K562 (cell line): ENCODE measurements at places on chromosomes 5 and 9. TPM values are rescaled to one million over a fixed set of nuclear protein-coding genes. Genes with fewer than 3 reads are reported as not detected.

- no peaks in the 10 kb centered on the region for H3K4me1 ChIP-seq
- no peak for DNase-seq
- no peaks in the 10 kb centered on the region for H3K36me3 ChIP-seq
- no peak overlapping the region for H3K27ac ChIP-seq
- H3K27me3 ChIP-seq: no peaks in the 10 kb centered on the region
Measured at GRCh38 chr5:144328494-144328893, 157.8 kb downstream of the KCTD16 start.

- no peak overlapping the region for H3K27ac ChIP-seq
- no peaks in the 10 kb centered on the region for H3K27me3 ChIP-seq
- no peaks in the 10 kb centered on the region for H3K4me1 ChIP-seq
- no peak overlapping the region for H3K4me3 ChIP-seq
- no peaks in the 10 kb centered on the region; the same call in 2 of the 3 replicates for H3K36me3 ChIP-seq
Measured at GRCh38 chr5:65828022-65828896, 98.1 kb upstream of the ERBIN start.

GRCh38 chr5:76269932-76270610, 133.0 kb upstream of the IQGAP2 start:
- H3K36me3 ChIP-seq: no peaks in the 10 kb centered on the region
- peaks cover 20% of the 10 kb centered on the region for H3K27me3 ChIP-seq
- no peak overlapping the region for H3K27ac ChIP-seq
- no peak for DNase-seq

DNA sequence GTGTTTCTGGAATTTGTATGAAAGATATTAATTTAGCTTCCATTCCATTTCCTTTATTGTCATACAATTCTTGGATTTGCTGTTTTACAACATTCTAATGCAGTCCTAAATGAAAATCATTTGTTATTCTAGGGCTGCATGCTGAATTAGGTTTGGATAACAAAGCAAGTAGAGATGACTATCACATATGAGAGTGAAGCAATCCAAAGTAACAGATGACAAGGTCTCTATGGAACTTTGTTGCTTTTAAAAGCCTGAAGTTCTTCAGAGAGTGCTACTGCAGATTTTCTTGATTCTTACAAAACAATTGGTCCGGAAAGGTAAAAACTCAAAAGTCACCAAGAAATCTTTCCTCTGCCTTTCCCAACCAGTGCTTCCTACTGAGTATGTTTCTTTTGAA, 56.9 kb upstream of the VCAN start:
- H3K36me3 ChIP-seq: no peaks in the 10 kb centered on the region
- no peaks in the 10 kb centered on the region for H3K4me1 ChIP-seq
- 0 out of 3 replicates have a peak, but pooled peaks cover 3% of the 10 kb centered on the region for H3K27me3 ChIP-seq
- no peak overlapping the region for H3K4me3 ChIP-seq
- no peak for DNase-seq
- no peak overlapping the region for H3K27ac ChIP-seq

The MARCOL gene
- not detected in 2 replicates for total RNA-seq

DNA sequence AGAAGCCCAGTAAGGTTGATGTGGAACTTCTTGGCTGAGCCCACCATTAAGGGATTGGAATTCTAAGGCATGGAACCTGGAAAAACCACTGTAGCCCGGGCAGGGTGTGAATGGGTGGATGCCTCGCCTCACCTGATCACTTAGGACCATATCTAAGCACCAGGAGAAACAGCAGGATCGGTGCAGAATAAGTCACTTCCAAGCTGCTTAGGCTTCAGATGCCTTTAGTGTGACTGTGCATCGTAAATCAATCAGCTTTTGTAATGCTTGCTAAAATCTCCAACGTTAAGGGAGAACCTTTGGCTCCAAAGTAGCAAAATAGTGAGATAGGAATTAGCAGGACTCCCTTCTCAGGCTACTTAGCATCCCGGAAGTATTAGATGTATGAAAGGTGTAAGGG, 103.9 kb upstream of the MEGF10 start:
- peaks cover 9% of the 10 kb centered on the region; the same call in 1 of the 2 replicates for H3K27me3 ChIP-seq
- no peak overlapping the region for H3K4me3 ChIP-seq
- H3K27ac ChIP-seq: no peak overlapping the region
- H3K4me1 ChIP-seq: no peaks in the 10 kb centered on the region
- H3K36me3 ChIP-seq: no peaks in the 10 kb centered on the region
